H4 (cell line): ENCODE measurements at places on chromosomes 4 and X.

DNA sequence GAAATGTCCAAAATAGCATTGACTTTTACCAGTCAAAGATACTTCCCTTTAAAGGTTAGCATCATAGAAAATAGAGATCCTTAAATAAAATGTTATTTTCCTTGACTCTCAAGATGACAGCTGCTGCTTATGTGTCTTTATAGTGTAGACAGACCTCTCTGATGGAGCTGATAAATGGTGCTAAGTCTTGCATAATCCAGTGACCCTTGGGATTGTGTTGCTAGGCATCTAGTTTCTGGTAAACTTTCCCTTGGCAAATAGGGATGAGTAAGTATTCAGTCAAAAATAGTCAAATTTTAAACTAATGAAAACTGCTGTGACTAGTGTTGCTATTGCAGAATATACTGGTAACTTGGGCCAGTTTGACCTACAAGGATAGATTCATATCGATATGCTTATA, 53.6 kb downstream of the MBNL3 start:
- no peak for DNase-seq

GRCh38 chr4:23891064-23891421, 1.2 kb upstream of the PPARGC1A start:
- no peak for DNase-seq

DNA sequence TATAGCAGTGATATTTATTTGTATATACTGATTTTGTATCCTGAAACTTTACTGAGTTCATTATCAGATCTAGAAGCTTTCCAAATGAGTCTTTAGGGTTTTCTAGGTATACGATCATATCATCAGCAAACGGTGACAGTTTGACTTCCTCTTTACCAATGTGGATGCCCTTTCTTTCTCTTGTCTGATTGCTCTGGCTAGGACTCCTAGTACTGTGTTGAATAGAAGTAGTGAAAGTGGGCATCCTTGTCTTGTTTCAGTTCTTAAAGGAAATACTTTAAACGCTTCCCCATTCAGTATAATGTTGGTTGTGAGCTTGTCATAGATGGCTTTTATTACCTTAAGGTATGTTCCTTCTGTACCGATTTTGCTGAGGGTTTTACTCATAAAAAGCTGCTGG, 37.5 kb downstream of the CBR4 start:
- no peak for DNase-seq

DNA sequence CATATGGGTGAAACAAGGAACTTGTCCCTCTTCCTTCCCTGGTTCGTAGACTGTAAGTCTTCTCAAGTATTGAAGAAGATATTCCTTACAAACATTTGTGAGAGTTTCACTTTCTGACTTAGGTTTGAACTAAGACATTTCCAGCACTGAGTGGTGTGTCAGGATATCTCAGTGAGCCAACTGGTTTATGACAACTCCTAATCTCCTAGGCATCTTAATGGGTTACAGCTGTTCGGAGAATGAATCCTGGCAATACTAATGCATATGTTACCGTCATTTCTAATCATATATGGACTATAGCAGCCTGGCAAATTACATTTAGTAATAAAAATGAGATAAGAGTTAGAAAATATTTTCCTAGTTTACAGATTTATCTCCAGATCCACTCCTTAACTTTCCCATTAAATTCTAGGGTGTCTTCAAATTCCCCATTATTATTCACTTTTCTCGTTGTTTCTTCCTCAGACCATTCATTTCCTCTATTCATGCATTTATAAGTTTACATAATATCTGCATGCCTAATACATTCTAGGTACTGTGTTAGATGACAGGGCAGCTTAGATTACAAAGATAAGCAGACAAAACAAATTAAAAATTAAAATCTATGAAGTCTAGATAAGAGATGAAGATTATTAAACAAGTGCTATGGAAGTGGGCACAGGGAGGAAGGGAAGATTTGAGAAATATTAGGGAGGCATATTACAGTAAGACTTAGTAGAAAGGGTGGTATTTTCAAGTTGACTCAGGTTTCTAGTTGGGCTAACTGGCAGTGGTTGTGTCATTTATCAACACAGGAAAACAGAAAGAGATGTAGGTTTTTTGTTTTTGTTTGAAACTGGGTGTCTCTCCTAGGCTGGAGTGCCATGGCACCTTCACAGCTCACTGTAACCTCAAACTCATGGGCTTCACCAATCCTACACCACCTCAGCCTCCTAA, 173.9 kb downstream of the WDFY3 start:
- no peak for DNase-seq

DNA sequence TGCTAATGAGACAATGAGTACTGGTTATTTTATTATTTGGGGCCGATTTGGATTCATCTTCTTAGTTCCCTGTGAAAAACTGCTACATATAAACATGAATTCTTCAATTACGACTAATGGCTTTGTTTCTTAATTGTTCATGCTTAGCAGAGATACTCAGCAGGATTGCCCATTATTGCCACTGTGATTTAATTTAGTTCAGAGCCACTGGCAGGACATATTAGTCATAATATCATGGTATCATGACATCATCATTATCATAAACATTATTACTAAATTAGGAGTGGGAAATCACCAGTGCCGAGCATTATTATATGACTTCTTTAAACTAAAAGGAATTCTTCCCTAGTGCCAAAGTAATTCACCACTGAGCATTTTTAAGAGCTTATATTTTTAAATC, 201.4 kb downstream of the SPOCK3 start:
- no peak for DNase-seq

DNA sequence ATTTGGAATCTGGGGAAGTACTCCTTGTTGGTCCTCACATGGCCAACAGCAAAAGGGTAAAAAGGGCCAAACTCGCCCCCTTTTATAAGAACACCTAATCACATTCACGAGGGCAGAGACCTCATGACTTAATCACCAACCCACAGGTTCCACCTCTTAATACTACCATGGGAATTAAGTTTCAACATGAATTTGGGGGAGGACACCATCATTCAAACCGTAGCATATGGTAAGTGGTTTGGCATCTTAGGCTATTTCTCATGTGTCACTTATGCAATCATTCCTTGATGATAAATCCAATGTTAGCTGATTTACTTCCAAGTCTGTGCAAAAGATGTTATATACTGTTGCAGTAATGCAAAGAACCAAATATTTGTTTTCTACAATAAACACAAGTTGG, 302.9 kb upstream of the FAM241A start:
- no peak for DNase-seq

GRCh38 chr4:120065974-120066516, 603 bp downstream of the MAD2L1 start:
- no peak for DNase-seq

DNA sequence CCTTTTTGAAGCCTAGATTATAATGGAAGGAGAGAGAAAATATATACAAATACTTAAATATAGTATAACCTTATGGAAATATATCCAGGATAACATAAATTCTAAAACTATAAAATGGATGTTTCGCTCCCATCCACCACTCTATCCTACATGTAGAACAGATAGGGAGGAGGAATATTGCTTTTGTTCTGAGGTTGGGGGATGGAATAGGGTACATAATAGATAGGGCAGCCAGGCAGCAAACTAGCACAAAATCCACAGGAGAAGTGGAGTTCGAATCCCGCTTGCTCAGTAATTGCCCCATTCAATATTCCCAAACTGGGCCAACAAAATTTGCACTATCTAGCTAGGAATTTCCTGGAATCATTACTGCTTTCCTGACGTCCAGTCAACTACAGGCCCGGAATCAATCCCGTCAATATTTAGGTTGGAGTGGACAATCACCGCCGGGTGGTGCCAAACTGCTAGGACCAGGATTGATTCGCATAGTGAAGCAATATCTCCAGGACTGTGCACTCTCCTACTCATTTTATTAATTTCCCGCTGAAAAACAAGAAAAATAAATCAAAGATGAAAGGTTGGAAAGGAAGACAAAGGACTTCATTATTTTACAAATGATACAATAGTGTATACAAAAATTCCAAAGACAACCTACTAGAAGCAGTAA, 40.4 kb upstream of the PAPSS1 start:
- no peak for DNase-seq

DNA sequence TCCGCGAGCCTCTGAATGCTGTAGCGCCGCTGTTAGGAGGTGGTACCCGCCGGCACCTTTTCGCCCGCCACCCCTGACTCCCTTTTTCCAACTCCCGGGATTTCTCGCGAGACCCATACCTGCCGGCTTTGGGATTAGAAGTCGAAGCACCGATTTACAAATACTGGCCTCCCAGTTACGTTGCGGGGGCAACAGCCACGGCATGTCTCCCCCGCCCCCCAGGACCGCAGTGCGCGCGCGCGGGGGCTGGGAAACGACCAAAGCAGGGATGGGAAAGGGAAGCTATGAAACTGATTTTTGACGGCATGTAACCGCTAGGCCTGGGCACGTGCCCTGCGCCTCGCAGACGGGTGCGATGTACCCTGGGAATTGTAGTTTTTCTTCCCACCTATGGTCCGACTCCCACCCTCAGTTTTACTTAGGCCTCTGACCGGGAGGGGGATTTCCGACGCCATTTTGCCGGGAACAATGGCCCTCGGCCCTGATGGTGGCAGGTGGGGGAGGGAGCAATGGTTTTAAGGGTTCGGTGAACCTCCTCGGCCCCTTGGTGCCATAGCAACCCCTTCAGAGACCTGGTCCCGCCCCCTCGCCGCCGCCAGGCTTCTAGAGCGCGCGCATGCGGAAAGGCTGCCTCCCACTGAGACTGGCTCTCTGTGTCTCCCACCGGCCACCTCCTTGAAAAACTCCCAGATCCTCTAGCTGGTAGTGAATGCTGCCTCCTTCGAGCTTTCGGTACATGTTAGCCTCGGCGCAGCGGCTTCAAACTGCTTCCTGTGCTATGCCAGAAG, 772 bp upstream of the WNK3 start:
- DNase-seq, result no peak
